ENCODE measurements at places on chromosomes 16 and 17.

GRCh38 chr16:80114699-80115098 lies 426.1 kb upstream of the DYNLRB2 start:
- DNase-seq: no peak

DNA sequence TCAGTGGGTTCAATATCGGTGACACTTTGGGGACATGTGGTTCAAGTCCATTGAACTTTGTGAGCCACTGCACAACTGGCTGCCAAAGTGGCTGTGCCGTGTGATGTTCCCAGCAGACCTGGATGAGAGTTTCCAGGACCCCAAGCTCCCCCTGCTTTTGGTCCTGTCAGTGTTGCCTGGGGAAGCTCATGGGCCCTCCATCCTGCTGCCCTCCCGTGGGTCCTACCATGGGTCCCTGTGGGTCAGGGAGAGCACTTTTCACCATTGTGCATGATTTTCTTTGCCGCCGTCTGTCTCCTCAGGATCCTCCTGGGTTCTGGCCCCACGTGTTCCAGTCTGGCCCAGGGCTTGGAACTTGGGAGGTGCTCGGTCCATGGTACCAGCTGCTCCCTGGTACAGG lies 38.1 kb downstream of the LGALS9 start:
- DNase-seq: no peak

DNA sequence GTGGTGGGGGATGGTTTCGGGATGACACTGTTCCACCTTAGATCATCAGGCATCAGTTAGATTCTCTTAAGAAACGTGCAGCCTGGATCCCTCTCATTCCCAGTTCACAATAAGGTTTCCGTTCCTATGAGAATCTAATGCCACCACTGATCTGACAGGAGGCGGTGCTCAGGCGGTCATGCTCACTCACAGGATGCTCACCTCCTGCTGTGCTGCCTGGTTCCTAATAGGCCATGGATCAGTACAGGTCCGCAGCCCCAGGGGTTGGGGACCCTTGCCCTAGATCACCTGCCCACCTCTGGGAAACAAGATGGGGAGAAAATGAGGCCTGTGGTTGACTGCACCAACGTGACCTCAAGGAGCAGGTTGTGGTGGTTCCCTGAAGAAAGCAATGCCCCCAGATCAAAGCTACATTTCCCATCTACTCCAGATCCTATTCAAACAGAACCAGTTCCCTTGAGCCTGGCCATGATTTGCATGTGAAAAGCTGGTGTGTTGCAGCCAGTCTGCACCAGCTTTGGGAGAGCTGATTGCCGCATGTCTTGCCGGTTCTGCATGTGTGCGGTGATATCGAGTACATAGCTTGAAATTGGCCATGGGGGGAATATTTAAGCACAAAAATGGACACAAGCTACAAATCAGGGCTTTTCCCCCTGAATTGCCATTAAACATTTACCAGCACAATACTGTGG lies 183.2 kb upstream of the HSBP1 start:
- peak; percentile 55 for DNase-seq

GRCh38 chr17:3916825-3917224 lies 560 bp upstream of the P2RX1 start:
- no peak for DNase-seq

DNA sequence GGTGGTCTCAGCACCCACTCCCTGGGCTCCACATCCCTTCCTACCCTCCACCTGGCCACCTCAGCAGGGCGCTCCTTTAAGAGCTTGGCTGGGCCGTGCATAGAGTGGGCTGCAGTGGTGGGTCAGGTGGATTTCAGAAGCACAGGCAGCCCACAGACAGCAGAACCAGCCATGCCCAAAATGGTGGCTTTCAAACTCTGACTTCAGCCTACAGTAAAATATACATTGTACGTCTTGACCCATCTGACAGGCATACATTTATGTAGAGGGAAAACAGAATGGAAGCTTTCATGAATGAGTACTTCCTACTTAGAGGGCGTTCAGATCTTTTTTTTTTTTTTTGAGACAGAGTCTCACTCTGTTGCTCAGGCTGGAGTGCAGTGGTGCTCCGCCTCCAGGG lies 26.0 kb upstream of the LASP1NB start:
- no peak for DNase-seq

GRCh38 chr17:62968445-62968923 lies 2.4 kb downstream of the TANC2 start:
- DNase-seq: peak; percentile 91

- no peak for DNase-seq
These were observed 474.4 kb downstream of the SLC39A11 start for GRCh38 chr17:72618001-72618509.

- DNase-seq: no peak
These were observed 64.3 kb downstream of the PIGL start for GRCh38 chr17:16281351-16281750.

GRCh38 chr16:7524419-7524818 lies 191.8 kb downstream of the RBFOX1 start:
- no peak for DNase-seq

GRCh38 chr17:30093463-30094147 lies 23.0 kb upstream of the NSRP1 start:
- peak; percentile 58 for DNase-seq

DNA sequence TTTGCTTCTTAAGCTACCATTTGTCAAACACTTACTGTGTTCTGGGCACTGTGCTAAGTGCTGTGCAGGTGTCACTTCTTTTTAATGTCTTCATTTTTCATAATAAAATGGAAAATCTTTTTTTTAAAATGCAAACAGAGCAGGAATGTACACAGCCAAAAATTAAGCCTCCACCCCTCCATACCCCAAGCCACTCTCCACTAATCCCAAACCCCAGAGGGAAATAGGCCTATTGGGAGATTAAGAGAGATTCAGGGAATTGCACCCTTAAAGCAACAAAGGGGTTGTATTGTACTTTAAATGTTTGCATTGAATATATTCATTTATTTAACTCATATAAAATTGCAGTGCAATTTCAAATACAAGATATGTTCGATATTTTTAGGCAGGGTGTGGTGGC lies 28.6 kb upstream of the GAN start:
- DNase-seq: no peak

DNA sequence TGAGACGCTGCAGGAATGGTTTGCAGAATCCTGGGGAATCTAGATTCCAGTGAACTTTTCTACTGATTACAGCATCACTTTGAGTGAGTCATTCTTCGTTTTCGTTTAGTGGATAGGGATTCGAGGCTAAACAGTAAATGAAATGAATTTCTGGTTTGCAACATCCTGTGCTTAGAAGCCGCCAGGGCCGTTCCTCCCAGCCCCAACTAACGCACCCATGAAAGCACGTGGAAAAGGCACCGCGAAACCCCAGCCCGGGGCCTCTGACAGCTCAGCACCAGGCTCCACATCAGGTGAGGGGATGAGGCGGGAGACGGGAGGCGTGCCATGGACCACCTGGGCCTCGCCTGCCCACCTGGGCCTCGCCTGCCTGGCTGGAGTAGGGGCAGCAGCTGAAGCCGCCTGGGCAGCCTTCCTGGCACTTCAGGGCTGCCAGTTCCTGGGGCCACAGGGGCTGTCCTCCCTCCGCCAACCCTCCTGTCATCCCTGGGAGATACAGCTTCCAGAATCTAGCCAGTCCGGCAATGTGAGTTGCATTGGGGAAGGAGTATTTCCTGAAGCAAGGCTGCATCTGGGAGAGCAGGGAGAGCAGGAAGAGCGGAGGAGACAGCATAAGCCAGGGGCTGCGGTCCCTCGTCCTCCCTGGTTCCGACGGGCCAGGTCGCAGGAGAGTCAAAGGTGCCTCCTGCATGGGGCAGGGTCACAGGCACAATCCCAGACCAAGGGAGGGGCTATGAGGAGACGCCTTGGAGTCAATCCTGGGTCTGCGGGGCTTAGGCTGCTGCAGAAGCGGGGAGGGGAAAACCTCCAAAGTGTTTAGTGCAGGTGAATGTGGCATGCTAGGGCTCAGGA lies 78.4 kb downstream of the RPH3AL start:
- DNase-seq: no peak

DNA sequence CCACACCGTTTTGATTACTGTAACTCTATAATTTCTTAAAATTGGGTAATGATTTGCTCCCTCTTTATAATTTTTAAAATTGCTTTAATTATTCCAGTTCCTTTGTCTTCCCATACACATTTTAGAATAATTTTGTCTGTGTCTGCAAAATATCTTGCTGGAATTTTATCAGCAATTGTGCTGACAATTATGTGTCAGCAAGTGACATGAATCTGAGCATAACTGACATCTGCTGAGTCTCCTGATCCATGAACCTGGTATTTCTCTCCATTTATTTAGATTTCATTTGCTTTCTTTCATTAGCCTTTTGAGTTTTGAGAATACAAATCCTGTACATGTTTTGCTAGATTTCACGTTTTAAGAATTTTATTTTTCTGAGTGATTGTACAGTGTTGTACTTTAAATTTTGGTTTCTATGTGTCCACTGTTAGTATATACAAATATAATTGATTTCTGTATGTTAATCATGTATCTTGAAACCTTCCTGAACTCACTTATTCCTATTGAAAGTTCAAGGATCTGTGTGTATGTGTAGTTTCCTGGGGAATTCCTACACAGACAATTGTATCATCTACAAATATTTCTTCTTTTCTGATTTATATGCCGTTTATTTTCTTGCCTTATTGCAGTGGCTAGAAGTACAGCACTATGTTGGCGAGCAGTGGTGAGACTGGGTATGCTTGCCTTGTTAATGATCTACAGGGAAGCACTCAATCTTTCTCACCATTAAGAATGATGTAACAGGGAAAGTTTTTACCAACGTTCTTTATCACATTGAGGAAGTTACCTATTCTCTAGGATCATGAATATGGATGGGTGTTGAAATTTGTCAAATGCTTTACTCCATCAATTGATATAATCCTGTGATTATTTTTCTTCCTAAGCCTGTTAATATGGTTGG lies 45.2 kb downstream of the N4BP1 start:
- DNase-seq: no peak

DNA sequence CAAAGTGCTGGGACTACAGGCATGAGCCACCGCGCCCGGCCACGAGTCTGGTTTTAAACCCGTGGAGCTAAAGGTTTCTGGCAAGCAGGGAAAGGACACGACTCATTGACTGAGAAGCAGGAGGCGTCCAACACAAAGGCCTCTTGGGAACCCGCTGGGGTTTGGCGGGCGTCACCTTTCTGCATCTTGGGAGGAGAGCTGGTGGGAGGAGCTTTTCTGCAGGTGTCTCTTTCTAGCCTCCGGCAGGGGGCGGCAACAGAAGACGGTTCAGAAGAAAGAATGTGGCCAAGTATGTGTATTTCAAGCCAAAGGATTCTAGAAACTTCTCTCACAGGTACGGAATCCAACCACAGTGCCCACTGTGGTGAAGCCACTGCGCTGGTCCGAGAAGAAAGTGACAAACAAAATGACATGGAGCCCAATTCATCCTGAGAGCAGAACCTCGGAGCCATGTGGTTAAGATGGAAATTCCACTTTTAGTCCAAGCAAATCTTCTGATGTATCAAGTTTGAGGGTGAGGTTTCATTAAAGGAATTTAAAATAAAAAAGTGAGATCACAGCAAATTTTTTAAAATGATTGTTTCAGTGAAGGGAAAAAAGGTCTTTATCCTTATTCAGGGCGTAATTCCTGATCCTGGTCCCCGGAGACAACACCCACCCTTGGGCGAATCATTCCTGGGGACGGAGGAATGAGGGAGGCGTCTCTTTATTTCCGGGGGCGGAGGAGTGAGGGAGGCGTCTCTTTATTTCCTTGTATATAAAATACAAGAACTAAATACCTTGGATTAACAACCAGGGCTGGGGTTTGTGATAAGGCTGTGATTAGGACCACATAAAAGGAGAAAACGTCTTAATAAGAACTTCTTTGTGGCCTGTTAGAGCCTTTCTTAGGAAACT lies 97.6 kb downstream of the MRM3 start:
- DNase-seq: peak; percentile 90

DNA sequence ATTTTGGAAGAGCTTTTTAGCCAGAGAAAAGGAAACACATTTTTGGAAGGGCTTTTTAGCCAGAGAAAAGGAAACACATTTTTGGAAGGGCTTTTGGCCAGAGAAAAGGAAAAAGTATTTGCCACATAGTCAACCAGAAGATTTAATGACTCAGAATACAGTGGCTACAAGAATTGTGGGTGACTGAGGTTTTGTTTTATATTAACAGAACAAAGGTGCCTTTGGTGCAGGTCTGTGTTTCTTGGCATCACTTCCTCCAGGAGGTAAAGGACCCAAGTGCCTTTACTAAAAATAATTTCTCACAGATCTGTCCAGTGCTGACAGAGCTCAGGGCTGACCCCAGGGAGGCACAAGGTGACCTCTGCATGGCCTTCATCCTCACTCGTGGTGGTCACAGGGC lies 363.1 kb downstream of the CA10 start:
- DNase-seq: no peak

DNA sequence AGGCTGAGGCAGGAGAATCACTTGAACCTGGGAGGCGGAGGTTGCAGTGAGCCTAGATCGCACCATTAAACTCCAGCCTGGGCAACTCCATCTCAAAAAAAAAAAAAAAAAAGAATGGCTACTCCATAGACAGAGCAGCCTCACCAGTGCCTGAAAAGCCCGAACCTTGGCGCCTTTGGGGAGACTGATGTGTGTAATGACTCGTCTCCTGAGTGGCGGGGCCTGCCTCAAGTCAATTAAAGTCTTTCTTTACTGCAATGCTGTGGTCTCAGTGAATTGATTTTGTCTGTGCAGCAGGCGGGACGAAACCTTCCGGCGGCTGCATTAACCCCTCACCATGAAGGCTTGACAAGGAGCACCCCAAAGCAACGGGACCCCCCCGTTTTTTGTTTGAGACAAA lies 3.5 kb upstream of the UQCC4 start:
- no peak for DNase-seq

DNA sequence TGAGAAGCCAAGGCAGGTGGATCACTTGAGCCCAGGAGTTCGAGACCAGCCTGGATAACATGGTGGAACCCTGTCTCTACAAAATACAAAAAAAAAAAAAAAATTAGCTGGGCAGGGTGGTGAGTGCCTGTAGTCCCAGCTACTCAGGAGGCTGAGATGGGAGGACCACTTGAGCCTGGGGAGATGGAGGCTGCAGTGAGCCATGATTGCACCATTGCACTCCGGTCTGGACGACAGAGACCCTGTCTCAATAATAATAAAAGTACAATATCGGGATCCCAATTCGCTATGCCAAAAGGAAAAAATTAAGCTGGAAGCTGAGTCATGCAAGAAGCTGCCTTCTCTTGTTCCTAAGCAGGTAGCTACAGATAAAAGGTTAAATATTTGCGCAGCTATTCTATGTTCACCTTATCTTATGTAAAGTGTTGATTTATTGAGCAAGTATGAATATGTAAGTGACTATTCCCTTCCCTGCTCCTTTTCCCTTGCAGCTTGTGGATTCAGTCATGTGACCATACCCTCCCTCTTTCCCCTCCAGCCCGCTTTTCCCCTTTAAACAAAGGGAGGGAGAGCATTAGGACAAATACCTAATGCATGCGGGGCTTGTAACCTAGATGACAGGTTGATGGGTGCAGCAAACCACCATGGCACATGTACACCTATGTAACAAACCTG lies 112.0 kb downstream of the LITAF start:
- no peak for DNase-seq

- DNase-seq: peak; percentile 51
These were observed 34.0 kb downstream of the NEUROD2 start for GRCh38 chr17:39573447-39574298.
